ENCODE measurements at places on chromosomes 5 and 9.

DNA sequence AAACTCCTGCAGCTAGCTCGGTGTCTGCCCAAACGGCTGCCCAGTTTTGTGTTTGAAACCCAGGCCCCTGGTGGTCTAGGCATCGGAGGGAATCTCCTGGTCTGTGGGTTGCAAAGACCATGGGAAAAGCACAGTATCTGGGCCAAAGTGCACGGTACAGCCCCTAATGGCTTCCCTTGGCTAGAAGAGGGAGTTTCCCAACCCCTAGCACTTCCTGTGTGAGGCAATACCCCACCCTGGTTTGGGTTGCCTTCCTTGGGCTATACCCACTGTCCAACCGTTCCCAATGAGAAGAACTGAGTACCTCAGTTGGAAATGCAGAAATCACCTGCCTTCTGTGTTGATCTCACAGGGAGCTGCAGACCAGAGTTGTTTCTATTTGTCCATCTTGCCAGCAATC, 41.8 kb downstream of the CAVIN4 start:
- no peak for DNase-seq

DNA sequence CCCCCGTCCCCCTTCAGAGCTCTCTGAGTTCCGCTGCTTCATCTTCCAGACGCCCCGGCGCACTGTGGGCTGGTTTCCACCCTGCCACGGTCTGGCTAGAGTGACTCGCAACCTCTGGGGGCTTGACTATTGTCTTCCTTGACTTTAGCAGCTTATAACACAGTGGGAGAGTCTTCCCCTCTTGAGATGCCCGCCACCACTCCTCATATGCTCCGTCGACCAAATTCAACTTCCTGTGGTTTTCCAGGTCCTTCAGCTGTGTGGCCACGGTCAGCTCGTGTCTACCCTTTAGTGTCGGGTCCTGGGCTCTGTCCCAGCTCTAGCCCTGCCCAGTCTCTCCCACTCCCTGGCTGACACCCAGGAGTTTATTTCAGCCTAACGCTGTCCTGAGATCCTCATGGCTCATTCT, 28.2 kb upstream of the NCS1 start:
- no peak for DNase-seq

DNA sequence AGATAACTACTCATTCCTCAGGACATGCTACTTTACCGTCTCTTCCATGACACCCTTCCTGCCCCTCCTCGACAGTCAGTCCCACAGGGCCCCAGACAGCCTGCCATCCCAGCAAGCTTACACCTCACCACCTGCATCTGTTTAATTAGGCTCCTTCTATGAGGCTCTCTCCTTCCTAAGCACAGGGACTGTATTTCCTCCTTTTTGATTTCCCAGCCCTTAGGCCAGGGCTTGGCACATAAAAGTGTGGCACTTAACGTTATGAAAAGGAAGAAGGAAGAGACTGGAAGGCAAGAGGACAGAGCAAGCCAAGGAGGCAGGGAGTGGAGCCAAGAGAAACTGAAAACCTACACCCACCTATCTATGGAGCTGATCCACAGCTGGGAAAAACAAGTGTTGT, 146.8 kb downstream of the SIL1 start:
- DNase-seq = peak; percentile 35

DNA sequence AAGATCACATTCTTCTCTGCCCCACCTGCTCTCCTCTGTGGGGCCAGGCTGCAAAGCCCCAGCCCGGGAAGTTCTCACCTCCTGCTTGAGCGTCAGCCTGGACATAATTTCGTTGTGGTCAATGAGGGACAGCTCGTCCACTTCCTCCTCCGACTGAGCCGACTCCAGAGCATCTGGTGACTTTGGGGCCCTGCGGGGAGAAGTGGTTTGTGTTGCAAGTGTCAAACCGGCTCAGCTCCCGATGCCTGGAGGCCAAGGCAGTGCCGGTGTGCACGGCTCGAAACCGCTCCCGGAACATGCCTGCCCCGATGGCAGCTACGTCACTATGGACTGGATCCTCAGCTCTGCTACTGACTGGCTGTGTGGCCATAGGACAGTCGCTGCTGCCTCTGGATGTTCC, 52.8 kb downstream of the PRRT1B start:
- DNase-seq = no peak

- no peak for DNase-seq
Measured at GRCh38 chr5:82313016-82313415, 34.9 kb upstream of the RPS23 start.

- DNase-seq = no peak
Measured at GRCh38 chr5:84290161-84290560, 94.5 kb downstream of the EDIL3 start.

- no peak for DNase-seq
Measured at GRCh38 chr5:171420431-171421241, 1.2 kb downstream of the FGF18 start.

DNA sequence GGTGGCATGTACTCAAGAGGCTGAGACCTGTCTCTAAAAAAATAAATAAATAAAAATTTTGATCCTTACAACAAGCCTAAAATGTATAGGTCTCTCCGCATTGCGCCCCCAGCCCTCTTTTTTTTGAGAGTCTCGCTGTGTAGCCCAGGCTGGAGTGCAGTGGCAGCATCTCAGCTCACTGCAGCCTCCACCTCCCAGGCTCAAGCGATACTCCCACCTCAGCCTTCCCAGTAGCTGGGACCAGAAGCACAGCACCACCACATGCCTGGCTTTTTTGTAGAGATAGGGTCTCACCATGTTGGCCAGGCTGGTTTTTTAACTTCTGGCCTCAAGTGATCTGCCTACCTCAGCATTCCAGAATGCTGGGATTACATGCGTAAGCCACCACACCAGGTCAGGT, 2.2 kb upstream of the GARIN3 start:
- no peak for DNase-seq

DNA sequence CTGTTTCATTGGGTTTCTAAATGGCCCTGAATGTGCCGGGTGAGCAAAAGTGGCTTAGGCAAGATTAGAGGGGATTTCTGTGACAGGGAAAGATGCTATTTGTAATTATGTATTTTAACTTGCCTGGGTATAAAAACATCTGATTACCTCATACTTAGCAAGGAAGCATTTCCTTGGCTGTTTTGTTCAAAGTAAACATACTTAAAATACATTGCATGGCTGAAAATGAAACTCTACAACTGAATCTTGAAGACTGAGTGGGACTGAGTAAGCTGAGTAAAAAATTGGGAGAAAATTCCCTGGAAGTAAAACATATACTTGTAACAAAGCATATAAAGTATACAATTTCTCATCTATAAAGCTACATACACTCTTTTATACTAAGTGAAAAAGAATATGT, 197.5 kb downstream of the IRX1 start:
- DNase-seq = no peak

DNA sequence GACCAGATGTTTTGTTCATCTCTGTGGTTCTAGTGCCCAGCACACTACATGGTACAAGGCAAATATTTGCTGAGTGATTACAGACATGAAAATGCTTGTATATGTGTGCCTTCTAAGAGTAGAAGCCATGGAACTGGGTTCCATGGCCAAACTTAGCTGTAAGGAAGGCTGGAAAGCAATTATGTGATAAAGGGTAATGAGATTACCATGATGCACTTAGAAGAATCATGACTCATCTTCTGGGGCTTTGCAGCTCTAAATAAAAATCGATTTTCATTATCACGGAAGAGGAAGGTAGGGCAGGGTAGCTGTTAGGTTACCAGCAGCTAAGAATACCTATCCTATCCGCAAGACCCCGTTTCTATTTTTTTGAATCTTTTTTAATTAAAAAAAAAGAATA, 28.0 kb downstream of the RFK start:
- DNase-seq = peak; percentile 96

- DNase-seq = no peak
Measured at GRCh38 chr9:134625361-134626068, 16.1 kb upstream of the COL5A1 start.

- no peak for DNase-seq
Measured at GRCh38 chr9:8256880-8257279, 457.3 kb upstream of the DMAC1 start.

DNA sequence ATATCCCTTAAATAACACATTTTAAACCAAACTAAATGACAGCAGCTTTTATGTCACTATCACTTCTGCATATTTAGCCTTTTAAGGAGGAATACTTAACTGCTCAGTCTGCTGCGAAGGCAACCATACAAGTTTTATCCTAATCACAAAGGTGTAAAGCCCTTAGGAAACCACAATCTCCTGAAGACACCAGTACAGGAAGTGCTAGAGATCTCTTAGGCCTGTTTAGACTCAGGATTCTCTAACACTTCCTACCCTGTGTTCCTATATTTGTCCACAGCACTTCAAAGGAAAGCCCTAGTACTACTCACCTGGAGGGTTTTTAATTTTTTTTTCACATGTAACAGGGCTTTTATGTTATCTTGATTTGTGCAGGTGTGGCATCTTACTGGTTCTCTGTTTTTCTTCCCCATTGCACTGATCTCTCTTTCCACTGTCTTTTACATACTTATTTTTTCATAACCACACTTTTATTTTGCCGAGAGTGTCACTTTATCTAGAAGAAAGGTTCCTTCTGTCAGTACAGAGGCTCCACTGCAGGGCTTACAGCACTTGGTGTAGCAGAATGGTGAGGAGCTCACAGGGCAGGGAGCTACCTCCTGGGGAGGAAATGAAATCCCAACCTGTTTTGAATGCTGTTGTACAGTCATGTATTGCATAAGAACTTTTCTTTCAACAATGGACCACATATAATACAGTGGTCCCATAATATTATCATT, 1060.6 kb upstream of the ACO1 start:
- no peak for DNase-seq

- no peak for DNase-seq
Measured at GRCh38 chr5:32283539-32284377, 29.0 kb downstream of the MTMR12 start.

- DNase-seq = peak; percentile 73
Measured at GRCh38 chr5:112848116-112848811, 12.8 kb upstream of the SRP19 start.

- no peak for DNase-seq
Measured at GRCh38 chr9:16414451-16414850, 456.0 kb downstream of the BNC2 start.

GRCh38 chr9:94786586-94786985, 60.1 kb downstream of the AOPEP start:
- no peak for DNase-seq

GRCh38 chr5:10149911-10150310, 99.8 kb downstream of the ATPSCKMT start:
- peak; percentile 46 for DNase-seq

DNA sequence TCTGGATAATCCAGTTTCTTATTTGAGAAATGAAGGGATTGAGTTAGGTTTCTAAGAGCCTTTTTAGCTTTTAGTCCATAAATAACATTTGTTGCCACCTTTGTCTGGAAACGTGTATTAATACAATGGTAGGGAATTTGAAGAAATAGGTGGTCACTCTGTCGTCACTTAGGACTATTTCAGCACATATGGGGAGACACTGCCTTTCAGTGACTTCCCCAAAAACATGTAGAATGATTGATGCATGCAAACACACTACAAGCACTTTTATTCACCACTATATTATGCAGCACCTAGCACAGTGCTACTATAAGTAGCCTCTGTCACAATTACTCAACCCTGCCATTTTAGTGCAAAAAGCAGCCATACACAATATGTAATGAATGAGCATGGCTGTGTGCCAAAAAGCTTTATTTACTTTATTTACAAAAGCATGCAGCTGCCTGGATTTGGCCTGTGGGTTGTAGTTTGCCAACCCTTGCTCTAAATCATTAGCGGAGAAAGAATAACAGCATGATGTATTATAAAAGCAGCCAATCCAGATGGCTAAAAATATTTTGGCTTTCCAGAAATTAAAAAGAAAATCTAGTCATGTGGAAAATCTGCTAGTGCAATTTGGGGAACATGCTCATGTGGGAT, 154.2 kb upstream of the HMHB1 start:
- DNase-seq = peak; percentile 13

- no peak for DNase-seq
Measured at GRCh38 chr5:176192094-176192721, 46.0 kb upstream of the SIMC1 start.

GRCh38 chr9:117491491-117491890, 76.6 kb upstream of the ASTN2 start:
- no peak for DNase-seq

DNA sequence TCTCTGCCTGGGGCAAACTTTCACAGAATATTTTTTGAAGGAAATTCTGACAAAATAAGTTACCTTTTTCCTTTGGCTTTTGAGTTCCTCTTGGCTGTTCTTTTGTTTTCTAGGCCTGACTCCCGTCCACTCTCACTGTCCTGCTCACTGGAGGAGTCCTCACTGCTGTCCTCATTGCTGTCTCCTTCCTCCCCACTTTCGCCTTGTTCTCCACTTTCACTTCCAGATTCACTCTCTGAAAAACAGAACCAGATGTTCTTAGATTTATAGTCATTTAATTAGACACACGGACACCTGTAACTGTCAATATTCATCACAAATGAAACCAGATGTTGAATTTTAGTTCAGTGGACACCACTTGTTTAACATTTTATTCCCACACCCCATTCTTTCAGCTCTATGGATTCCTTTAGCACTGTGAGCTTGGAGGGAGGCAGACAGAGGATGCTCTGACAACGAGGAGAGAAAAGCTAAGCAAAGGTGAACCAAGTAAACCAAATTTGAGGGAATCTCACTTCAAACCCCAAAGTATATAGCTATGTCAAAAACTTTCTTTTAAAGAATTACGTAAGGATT, 180.7 kb downstream of the AP3B1 start:
- no peak for DNase-seq

DNA sequence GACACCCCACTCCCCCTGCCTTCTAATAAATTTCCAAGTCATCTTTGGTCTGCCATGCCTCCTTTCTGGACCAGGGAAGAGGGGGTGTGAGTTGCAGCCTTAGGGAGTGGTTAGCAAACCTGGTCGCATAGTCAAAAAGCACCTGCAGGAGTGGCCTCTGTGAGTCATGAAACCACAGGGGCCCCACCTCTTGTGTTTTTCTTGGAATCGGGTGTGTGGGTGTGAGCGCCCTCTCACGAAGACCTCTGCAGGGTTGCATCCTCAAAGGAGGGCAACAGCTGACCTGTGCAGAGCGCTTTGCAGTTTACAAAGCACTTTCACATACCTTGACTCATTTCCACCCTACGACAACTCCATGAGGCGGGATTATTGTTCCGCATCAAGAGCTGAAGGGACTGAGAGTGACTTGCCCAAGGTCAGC, 36.8 kb upstream of the TEX48 start:
- DNase-seq = no peak

DNA sequence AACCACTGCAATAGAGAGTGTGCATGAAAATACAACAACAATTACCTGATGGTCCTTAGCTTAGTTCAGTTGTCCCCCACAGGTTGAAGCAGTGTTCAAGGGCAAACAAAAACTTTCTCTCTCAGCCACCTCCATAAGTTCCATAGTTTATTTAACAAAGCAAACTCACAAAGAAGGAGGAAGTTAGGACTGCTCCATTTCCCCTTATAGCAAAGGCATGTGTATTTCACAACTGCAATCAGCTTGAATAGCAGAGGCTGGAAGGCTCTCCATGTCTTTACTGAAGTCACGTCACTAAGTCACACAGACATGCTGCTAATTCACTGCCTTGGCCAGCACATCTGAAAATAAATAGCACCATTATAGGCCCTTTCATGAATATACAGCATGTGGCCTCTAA, 43.3 kb downstream of the DOCK8 start:
- no peak for DNase-seq
